ENCODE measurements at places on chromosomes 3 and 15.

- no peak for DNase-seq
Observed at GRCh38 chr15:83854321-83854720, 200.4 kb downstream of the ADAMTSL3 start.

GRCh38 chr3:25536521-25537391, 108.7 kb downstream of the RARB start:
- no peak for DNase-seq

GRCh38 chr3:187920913-187921312, 175.6 kb upstream of the BCL6 start:
- no peak for DNase-seq

- DNase-seq = no peak
Observed at GRCh38 chr3:30768046-30768445, 126.4 kb downstream of the GADL1 start.

DNA sequence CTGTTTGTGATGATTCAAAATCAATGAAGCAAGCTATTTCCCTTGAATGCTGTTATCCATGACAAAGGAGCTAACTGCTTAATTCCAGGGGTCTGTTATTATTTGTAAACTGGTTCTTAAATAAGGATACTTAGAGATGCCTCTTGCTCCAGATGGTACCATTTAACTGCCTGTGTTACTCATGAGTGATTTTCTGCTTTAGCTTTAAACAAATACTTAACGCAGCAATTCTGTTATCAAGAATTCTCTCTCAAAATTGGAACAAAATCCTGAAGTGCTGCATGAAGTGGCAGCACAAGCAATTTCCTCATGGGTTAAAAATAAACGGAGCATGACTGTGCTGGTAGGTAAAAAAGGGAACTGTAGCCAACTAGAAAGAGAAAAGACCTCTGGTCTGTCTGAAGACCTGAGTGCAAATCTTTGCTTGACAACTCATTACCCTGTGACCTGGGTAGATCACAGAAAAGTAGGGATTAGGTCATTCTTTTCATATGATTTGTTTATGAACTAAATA, 62.5 kb upstream of the GBE1 start:
- DNase-seq = no peak

GRCh38 chr15:83656943-83657528, 3.1 kb downstream of the ADAMTSL3 start:
- no peak for DNase-seq

GRCh38 chr3:68424796-68425460, 507.4 kb downstream of the TAFA4 start:
- DNase-seq = no peak

DNA sequence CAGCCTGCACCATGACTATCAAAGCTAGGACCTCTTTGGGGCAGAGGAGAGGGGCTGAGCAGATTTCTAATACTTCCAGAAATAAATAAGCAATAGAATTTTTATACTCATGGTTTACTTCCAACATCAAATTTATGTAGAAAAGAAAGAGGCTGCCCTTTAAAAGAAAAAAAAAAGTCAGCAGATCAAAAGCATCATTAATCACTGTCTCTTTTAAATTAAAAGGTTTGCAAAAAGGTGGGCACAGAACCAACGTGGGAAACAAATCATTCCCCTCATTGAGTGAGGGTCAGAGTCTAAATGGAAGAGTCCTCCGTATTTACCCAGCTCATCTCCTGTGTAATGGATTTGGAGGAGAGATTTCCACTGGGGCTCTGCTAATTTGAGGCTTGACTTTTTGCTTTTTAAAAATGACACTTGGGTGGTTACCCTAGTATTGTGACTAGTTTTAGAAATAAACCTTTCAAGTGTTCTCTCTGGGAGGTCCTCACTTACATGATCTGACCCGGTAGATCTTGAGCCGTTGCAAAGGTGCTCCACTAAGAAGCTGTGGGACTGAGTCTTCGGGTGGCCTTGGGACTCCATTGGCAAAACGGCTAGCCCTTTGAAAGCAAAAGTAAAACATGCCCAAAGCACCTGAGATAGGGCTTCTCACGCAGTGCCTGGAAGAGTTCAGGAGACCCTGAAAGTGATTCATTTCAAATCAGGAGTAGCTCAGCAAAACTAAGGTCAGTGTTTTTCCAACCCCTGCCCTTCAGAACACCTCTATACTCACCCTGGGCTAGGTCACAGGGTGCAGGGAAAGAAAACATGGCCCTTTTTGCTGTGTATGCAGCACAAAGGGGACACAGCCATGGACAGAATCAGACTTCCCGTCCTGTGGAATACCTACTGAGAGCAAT, 320.9 kb downstream of the FOXP1 start:
- no peak for DNase-seq

DNA sequence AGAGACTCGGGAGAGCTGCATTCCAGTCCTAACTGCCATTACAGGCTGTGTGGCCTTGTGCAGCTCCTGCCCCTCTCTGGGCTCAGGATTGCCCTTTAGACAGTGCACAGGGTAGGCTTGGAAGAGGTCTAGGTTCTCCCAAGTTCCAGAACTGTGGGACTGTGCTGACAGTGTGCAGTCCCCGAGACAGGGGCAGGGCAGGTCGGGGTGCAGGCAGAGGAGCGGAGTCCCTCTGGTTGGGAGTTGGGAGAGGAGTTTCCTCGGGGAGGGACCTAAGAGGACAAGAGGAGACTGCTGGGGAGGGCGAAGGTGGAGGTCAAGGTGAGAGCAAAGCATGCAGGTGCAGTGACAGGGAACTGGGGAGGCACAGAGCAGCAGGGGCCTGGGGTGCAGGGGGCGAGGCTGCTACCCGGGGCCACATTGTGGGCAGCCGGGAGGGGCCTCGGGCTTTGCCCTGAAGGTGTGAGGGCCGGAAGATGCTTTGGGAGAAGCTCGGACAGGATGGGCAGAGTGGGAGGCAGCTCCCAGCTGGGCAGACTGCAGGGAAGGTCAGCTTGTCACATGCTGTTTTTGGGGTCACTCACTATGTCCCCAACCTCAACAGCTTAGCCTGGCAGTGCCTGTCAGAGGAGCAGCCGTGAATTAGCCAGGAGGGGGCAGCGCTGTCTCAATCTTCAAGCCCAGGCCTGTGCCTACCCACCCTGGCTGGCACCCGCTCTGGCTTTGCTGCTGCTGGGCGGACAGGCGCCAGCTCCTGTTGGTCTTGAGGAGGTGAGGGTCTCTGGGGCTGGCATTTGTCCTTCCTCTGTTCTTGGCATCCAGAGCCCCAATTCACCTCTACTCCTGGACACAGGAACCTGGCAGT, 15.4 kb upstream of the CSPG4 start:
- DNase-seq = peak; percentile 71

DNA sequence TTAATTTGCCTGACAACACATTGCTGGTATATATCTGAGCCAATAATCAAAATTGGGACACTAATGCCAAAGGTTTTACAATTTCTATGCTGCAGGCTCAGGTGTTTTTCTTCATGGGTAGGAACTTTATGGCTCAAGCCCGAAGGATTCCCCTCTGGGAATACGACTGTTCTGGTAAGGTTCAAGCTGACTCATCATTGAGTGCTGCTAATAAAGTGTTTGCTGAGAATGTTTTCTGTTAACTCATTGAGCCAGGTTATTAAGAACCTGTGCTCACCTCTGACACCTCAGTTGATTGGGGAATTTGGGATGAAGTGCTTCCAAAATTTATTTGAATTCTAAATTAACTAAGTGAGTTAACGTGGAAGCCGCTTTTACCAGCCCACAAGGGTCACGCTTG, 135.8 kb upstream of the CTDSPL start:
- no peak for DNase-seq

DNA sequence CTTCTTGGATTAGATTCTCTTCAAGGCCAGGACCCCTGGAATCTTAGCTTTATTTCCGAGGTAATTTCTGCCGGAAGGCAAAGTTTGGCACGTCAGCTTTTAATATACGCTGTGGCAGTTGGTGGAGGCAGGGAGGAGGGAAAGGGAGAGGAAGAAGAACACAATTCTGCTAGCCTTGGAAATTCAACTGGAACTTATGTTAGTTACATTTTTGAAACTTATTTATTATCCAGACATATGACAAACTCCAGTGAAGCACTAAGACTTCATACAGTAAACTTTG, 100.1 kb upstream of the TSC22D2 start:
- no peak for DNase-seq

- no peak for DNase-seq
Observed at GRCh38 chr3:16477056-16477455, 36.4 kb downstream of the RFTN1 start.

GRCh38 chr15:60072826-60073465, 68.8 kb downstream of the FOXB1 start:
- DNase-seq = no peak

DNA sequence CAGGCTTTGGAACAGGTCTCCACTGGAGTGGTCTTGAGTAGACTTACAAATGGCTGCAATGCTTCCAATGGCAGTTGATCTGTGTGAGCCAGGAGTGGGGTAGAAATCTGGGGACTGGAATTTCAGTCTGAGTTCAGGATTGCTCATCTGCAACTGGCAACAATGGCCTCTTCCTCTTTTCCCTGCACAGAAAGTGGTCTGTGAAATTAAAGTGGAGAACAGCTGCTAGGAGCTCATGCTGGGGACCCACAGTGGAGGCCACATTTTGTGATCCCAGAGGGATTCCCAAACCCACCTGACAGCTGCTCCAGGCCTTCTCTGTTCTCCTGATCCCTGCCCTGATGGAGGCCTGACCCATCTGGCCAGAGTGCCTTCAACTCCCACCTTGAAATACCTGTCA, 49.6 kb downstream of the CEMIP start:
- DNase-seq = no peak

DNA sequence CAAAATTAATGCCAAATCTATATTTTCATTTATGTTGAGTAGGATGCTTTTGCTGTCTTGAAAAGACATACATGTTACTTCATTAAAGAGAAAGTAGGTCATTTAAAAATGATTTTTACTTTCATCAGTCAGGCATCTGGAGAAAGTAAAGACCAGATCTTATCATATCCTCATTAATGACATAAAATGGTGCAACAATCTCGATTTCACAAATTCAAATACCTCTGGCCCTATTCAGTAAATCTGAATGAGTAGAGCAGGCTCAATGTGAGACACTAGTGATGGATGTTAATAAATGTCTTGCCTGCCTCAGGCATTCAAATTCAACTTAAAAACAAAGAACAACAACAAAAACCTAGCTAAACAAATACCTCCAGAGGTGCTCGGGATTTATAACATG, 714.1 kb downstream of the NAALADL2 start:
- no peak for DNase-seq

- no peak for DNase-seq
Observed at GRCh38 chr3:42276141-42277132, 10.5 kb upstream of the CCK start.

DNA sequence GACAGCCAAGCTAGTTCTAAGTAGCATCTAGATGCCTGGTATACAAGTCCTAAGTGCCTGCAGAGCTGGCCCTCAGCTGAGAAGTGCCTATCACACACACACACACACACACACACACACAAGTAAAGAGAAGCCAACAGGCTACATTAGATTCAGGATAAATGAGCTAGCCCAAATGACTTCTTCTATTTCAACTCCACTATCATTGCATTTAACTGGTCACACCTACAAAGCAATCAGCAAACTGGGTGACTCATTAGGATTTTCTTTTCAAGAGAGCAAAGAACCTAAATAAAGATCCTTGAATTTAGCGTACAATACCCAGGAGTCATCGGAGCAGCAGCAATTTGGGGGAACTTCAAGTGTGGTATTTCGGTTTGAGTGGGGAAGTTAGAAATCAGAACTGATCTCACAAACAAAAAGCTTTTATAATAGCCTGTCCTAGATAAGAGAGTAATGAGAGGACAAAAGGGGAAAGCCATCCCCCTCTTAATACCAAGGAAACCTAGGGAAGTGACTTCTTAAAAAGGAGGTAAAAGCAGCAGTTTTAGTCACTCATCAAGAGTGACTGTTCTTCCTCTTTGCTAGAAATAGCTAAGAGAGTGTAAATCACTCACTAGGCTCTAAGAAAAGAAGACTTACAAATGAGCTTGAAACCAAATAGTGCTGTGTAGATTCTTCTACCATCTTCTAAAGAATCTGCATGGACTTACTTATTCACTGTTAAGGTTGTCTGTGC, 112.7 kb downstream of the TNIK start:
- no peak for DNase-seq

DNA sequence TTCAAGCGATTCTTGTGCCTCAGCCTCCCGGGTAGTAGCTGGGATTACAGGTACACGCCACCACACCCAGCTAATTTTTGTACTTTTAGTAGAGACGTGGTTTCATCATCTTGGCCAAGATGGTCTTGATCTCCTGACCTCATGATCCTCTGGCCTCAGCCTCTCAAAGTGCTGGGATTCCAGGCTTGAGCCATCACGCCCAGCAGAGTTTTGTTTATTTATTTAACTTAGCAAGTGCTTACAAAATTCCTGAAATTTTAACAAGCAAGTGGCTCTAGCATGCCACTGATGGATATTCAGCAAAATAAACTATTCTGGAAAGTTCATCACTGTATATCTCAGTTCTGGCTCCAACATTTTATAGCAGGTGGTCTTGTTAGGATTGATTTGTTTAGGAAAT, 585.9 kb downstream of the OTOL1 start:
- DNase-seq = no peak

DNA sequence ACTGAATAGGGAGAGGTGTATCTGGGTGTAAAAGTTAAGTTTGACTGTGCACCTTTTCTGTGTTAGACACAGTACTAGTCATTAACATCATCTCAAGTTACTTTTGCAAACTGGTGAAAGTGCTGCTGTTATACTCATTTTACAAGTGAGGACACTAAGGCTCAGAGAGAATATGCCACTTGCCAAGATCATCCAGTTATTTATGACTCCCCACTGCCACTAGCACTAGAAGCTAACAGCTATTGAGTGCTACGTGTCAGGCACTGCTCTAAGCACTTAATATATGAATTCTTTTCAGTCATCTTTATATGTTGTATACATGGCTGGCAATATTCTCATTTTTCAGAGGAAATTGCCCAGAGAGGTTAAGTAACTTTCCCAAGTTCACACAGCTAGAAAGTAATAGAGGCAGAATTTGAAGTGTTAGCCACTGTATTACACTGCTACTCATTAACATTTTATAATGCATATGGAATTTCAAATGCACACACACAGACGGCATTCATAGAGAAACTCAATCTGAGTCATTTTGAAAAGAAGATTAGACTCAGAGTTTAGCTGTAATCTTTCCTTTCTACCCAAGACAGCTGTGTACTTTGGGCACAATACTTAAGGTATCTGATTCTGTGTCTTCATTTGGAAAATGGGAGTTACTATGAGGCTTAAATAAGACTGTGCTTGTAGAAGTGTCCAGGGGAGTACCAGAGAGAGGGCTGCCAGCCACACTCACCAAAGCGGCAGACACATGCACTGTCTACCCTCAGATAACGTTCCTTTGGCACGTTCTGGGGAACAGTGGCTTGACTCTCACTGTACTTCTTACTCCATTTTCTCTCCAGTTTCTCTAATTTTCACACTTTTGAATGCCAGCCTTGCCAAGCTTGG, 1.3 kb upstream of the MASP1 start:
- DNase-seq = no peak

Data from activated gamma-delta T cell treated with Interleukin-2 at 50 U/mL for 16 hours (primary cell).